ENCODE measurements at places on chromosomes 7 and 10.

- DNase-seq, result no peak
These were observed 23.8 kb upstream of the ZNF735 start for GRCh38 chr7:64183126-64183742.

GRCh38 chr7:133079296-133079695 is 2.6 kb downstream of the CHCHD3 start:
- DNase-seq, result no peak

DNA sequence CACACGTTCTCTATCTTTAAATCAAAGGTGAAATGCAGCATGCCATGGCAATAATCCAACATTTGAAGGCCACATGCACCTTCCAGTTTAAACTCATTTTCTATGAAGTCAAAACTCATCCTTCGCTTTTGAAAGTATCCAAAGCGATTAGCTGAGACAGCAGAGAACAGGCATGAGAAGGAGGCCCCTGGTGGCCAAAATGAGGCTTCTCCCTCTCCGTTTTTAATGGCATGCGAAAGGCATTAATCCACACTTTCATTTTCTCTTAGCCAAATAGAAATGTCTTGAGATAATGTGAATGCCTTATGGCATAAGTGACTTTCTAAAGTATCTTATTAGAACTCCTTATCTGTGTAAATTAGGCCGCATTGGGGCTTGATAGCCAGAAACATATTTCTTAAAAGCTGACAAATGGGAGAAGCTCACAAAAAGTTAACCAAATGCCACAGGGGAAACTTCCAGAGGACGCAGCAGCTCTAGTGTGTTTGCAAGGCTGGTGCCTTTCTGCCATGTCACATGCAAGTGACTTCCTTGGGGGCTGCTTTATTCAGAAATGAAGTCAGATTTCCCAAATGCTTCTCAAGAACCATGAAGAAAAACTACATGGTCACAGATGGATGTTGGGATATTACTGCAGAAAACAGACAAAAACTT is 1189.6 kb downstream of the SORCS1 start:
- DNase-seq, result no peak

- no peak for DNase-seq
These were observed 85.2 kb downstream of the ADARB2 start for GRCh38 chr10:1652151-1652550.

DNA sequence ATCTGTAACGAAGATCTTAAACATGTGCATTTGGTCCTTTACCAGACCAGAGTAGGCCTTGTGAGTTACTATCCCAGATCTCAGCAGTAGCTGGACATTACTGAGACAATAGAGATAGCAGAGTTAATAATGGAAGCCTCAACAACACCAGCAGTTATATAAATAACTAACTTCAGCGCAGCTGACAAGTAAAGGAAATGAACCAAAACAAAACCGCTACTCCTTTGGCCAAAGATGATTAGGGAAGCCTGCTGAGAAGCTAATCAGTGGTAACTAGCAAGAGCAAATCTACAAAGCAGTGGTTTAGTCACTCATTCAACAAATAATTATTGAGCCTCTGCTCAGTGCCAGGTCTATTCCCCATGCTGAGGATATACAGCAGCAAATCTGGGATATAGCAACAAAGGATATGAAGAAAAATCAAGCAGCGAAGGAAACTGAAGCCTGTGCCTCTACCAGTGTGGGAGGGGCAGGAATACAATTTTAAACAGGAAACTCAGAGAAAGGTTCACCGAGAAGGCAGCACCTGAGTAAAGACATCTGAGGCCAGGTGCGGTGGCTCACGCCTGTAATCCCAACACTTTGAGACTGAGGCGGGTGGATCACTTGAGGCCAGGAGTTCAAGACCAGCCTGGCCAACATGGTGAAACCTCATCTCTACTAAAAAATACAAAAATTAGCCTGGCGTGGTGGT is 103.6 kb downstream of the ELMO1 start:
- DNase-seq, result no peak

DNA sequence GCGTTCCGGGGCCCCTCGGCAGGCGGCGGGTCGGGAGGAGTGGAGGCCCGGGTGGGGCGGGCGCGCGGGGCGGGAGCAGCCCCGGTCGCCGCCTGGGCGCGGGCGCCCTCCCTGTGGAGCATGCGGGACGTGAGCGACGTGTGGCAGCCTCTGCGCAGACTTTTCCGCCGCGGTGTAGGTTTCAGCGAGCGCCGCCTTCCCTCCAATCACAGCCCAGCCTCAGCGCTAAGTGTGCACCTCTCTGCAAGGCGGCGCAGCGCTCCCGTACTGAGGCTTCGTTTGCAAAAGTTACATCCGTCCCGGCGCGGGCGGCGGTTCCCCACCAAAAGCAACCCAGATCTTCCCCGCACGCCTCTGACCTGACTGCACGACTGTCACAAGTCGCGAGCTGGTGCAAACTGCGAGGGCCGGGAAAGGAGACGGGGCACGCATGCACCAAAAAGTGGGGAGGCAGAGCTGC is 1.2 kb upstream of the PFKFB3 start:
- DNase-seq, result peak; percentile 75

GRCh38 chr10:88943778-88944177 is 8.8 kb downstream of the ACTA2 start:
- DNase-seq, result no peak

GRCh38 chr7:131327049-131327625 is 539 bp upstream of the MKLN1 start:
- DNase-seq, result no peak

- DNase-seq, result no peak
These were observed 139.0 kb downstream of the MGMT start for GRCh38 chr10:129605986-129606518.

- DNase-seq, result no peak
These were observed 47.6 kb downstream of the CUX1 start for GRCh38 chr7:101865031-101865430.

- no peak for DNase-seq
These were observed 3.4 kb upstream of the CYP2E1 start for GRCh38 chr10:133523631-133524203.

DNA sequence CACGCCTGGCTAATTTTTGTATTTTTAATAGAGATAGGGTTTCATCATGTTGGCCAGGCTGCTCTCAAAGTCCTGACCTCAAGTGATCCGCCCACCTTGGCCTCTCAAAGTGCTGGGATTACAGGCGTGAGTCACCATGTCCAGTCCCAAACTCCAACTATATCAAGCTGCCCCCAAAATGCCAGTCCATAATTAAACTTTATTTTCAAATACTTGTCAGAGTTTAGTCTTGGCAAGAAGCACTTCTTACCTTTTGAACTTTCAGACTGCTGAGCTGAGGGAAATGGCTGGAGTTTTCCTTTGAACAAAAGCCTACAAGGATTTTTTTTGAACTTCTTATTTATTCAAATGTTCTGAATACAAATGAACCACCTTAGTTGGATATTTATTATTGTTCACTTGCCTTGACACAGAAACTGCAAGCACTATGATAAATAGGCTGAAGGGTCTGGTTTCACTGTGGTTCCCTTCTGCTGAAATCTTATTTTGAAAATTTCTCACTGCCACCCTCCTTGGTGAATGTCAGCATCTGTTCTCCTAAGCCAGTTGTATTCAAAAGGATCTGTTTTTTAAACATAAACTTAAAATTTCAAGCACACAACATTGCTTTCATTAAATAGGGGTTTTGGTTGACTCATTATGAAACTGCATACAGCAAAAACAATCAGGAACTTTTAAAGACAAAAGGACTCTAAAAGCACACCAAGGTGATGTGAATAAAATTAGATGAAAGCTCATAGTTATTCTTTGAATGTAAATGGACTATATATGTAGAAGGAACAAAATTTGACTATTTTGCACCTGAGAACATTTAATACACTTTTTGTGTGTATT is 101.7 kb upstream of the SLC26A5 start:
- no peak for DNase-seq

GRCh38 chr7:101882005-101882421 is 64.6 kb downstream of the CUX1 start:
- DNase-seq, result no peak

DNA sequence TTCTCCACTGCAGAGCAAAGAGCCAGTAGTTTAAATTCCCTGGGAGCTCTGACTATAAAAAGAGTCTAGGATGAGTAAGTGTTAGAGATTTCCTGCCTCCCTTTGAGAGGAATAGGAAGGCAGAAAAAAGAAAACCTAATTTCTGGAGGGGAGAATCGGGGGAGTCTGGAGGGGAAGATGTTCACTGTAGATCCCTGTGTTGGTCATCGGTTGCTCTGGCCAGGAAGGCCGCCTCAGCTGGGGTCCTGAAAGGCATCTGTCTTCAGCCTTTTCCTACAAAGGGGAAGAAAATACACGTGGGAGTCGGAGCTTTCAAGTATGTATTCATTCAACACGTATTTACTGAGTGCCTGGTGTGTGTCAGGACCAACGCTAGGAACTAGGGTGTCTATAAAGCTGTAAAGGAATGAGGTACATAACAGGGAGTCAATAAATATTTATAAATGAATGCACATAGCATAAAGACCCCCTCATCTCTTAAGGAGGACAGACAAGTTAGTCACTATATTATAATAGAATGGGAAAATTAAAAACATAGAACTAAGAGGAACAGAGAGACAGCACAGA is 101.1 kb downstream of the ICA1 start:
- DNase-seq, result no peak

GRCh38 chr7:81707196-81707595 is 62.7 kb downstream of the HGF start:
- DNase-seq, result no peak

DNA sequence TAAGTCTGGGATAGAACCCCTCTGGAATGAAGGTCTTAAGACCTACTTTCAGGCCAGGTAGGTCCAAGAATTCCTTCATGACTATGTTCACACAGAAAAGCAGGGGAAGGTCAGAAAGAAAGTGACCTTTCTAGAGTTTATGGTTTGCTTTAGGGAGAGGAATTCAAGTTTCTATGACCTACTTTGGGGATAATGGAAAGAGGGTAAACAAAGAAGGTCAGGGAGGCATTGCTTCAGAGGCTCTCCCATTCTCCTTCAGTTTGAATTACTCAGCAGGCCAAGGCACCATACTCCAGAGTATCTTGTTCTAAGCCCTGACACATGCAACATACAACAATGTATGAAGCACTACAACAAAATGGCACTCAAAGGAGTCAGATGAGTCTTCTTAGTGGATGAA is 11.5 kb upstream of the MACC1 start:
- DNase-seq, result no peak

GRCh38 chr10:70759781-70760180 is 25.4 kb downstream of the TBATA start:
- no peak for DNase-seq

DNA sequence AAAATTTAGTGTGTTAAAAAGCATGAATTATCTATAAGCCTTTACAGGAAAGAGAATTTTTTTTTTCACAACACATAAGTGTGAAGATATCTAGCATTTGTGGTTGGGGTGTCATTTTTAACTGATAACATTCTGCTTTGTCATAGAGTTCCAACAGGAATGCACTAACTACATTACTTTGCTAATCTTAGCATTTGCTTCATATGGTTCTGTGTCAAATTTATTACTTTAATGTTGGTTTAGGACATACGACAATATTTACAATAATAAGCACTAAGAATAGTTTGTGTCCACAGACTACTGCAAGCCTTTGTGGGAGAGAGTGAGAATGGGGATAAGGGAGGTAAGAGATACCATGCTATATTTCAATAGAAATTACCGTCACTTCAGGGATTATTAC is 40.6 kb upstream of the MAGI2 start:
- no peak for DNase-seq

- DNase-seq, result no peak
These were observed 469.9 kb downstream of the CCSER2 start for GRCh38 chr10:84798312-84798711.

DNA sequence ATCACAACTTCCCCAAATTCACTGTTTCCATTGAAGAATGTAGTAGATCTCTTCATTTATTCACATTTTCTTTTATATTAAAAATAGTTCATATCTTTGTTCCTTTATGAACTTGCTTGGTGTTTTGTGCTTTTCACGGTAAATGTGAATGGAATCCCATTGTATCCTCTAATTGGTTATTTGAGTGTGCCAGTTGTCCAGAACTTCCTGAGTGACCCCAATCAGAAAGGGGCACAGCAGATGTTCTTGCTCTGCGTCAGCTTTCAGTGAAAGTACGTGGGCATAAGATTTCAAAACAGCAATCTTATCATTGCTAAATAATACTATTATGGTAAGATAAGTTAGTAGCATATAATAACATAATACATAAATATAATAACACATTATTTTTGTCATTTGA is 47.0 kb downstream of the PTPRZ1 start:
- no peak for DNase-seq

GRCh38 chr7:97006055-97006815 is 882 bp downstream of the DLX6 start:
- DNase-seq, result peak; percentile 53

GRCh38 chr7:46545790-46546189 is 624.7 kb upstream of the IGFBP3 start:
- no peak for DNase-seq

DNA sequence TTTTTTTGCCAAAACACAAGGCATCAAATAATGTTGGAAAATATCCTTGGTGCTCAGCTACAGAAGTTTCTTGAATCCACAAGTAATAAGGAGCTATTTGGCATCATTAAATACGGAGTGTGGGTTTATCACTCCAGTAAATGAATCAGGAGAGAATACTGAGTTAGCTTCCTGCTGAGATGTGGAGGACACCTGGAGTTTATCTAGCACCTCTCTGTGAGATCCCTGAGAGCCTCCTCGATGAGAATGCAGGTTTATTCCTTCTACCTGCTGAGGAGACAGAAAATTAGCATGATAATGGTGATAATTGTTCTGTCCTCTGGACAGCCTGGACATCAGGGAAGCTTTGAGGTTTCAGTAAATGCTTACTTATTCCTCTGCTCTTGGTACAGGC is 40.5 kb downstream of the NRG3 start:
- DNase-seq, result no peak

DNA sequence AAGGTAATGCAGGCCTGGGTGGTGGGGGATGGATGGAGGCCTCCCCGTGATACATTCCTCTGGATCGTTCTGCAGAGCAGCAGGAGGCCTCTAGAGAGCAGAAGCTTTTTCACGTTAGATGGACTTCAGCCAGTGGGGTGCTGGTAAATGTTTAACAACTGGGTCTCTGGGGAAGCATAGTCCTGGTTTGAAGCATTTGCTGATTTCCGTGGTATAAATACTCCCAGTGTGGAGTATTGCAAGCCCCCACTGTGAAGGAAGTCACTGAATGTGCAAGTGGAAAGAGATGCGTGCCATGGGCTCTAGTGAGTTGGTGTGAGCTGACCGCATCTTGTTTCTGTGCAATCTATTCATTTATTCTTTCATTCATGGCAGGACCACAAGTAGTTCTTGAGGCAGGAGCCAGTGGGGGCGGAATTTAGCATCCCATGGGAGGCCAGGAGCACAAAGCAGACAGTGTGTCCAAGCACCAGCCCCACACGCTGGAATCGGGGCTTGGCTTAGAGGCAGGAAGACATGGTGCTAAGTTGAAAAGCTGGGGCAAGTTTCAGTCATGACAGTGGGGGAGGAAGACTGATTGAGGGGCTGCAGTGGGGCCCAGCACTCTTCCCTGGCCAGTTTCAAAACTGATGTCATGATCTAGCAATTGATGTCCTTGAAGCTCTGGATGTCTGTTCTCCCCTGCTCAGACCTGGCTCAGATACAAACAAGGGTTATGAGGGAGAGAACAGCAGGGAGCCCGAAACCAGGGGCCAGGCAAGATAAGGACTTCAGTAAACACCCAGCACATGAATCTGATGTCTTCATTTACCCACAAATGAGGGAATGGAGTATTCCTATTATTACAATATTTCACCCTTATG is 280.9 kb upstream of the LYZL1 start:
- no peak for DNase-seq

- no peak for DNase-seq
These were observed 14.9 kb downstream of the CCL26 start for GRCh38 chr7:75756991-75757676.

- DNase-seq, result no peak
These were observed 199.8 kb downstream of the MAD1L1 start for GRCh38 chr7:2032876-2033407.
